ENCODE measurements at places on chromosomes 11 and 22.
A peak's percentile ranks its signal among the peaks of the same experiment; 100 is the strongest.

GRCh38 chr22:32587449-32587848 is 112.8 kb downstream of the FBXO7 start:
- no peak for DNase-seq

DNA sequence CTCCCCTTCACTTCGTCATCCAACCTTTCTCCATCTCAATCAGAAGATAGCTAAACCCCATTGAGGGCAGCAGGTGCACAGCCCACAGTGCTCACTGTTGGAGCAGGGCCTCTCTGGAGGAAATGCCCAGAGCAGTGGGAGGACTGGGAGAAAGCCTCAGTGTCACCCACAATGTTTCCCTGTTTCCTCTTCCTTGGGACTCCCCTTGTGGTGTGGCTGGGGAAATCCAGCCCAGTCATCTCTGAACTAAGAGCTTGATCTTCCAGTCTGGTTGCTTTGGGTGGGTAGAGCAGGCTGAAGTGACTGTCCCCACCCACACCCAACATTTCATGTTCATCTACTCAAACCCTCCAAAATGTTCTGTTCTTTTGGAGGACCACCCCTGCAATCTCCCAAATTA is 29.8 kb upstream of the EED start:
- no peak for DNase-seq

GRCh38 chr22:44586999-44587736 is 89.1 kb upstream of the RTL6 start:
- DNase-seq = no peak

GRCh38 chr11:44834846-44835245 is 108.1 kb downstream of the TSPAN18 start:
- no peak for DNase-seq

GRCh38 chr11:128884703-128885338 is 6.3 kb upstream of the KCNJ5 start:
- DNase-seq = peak; percentile 39

DNA sequence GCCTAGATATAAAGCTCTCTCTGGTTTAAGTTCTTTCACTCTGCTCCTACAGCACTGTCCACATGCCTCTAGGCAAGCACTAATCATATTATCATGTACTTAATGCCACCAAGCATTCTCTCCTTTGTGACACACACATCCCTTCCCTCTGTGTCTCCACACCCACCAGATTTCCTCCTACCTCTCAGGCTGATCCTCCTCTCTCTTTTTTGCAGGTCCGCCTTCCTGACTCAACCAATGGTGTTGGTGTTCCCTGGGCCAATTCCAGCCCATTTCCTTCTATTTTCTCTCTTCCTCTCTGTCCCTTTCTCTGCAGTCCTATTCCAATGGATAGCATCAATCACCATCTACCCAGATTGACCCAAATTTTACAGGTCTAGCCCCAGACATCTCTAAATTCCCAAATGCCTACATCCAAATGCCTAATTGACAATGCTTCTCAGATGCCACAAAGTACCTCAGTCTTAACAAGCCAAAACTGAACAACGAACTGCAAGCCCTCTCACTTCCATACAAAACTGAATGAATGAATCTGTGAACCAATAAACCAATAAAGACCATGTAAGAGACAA is 504 bp upstream of the ZNF215 start:
- no peak for DNase-seq

DNA sequence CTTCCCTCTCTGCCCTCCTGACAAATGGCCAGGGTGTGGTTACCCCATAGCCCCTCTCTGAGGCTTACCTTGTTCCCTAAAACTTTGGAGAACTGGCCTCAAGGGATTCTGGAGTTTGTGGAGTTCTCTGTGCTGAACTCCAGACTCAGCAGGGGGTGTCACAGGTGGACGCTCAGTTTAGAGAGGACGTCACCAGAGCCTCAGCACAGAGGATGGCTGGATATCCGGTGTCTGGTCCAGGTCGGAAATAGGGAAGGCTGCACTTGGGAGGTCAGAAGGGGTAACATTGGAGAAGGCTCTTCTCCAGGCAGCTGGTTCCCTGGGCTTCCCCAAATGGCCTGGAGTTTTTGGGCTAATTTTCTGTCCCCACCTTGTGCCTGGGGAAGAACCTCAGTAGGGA is 64.2 kb downstream of the ADAMTS15 start:
- DNase-seq = no peak
